ENCODE measurements at places on chromosomes 11 and 22. TPM values are rescaled to one million over a fixed set of nuclear protein-coding genes. Genes with fewer than 3 reads are reported as not detected.

Gene HORMAD2
- total RNA-seq = not detected

Gene SLC15A3
- 4.8 TPM for total RNA-seq

Gene ESAM
- total RNA-seq = 0.44 TPM

Gene PTDSS2
- total RNA-seq = 35.9 TPM

Gene APOBEC3C
- total RNA-seq = 19.1 TPM

Gene MMP1
- total RNA-seq = 78.2 TPM

Gene ROBO3
- total RNA-seq = 19.0 TPM

Gene RIMBP3C
- 0.15 TPM for total RNA-seq
